Effector memory CD8-positive, alpha-beta T cell (primary cell): ENCODE measurements at places on chromosomes 4 and X.

DNA sequence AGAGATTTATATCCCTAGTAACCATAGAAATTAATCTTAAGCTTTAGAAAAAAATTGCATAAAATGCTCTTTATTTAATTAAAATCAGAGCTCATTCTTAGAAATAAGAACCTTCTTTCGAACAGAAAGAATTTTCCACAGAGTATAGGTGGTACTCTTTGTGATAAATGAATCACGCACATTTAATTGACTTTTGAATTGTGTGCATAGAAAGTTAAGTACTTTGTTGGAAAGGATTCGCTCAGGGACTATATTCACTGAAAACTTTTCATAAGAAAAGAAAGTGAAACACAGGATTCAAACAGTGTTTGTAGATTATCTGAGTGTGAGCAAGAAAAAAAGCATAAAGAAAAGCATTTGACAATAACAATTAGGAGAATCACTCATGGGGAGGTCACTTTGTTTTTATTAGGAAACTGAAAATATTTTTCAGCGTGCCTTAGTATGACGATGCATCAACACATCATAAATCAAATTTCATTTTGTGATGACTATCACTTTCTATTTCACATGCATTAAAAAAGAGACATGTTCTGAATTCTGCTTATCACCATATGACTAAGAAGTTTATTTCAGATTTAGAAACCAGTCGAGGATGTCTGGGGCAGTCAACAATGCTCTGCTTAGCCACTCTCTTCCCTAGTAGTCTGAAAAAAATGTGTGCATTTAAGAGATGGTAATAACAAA, 49.5 kb downstream of the STX18 start:
- DNase-seq = no peak

- DNase-seq = no peak
Measured at GRCh38 chrX:30824275-30824674, 64.8 kb downstream of the TAB3 start.

- DNase-seq = no peak
Measured at GRCh38 chrX:144627947-144628346, 619.4 kb upstream of the SPANXN1 start.

DNA sequence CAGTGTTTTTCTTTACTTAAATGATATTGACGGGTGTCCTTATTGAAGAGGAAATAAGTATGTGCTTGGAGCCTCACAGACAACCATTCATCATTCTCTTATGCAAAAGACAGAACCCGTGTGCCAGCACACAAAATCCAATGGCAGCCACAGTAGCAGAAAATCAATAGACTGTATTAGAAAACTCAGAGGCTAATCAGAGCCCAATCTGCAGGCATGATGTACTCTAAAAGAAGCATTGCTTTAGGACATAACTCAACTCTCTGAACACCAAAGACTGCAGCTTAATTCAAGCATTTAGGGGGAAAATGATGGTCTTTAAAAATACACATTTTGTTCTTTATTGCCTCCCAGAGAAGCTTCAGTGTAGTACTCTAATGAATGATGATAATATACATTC, 476.9 kb downstream of the PDHA2 start:
- no peak for DNase-seq

DNA sequence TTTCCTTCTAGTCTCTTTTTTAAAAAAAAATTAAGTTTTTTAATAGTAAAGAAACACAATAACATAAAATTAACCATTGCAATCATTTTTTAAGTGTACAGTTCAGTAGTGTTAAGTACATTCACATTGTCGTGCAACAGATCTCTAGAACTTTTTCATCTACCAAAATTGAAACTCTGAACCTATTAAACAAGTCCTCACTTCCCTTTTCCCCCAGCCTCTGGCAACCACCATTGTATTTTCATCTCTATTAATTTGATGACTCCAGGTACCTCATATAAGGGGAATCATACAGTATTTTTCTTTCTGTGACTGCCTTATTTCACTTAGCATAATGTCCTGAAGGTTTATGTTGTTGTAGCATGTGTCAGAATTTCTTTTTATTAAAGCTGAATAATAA, 31.8 kb downstream of the MSL3 start:
- no peak for DNase-seq

DNA sequence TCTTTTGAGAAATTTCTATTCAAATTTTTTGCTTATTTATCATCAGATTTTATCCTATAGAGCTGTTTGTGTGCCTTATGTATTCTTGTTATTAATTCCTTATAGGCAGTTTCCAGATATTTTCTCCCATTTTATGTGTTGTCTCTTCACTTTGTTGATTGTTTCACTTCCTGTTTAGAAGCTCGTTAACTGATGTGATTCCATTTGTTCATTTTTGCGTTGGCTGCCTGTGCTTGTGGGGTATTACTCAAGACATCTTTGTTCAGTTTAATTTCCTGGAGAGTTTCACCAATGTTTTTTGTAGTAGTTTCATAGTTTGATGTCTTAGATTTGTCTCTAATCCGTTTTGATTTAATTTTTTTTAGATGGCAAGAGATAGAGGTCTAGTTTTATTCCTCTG, 14.6 kb downstream of the ZNF718 start:
- no peak for DNase-seq

GRCh38 chr4:175560604-175561003, 251.5 kb downstream of the GPM6A start:
- no peak for DNase-seq

GRCh38 chr4:4395371-4395770, 8.5 kb downstream of the NSG1 start:
- DNase-seq = no peak

DNA sequence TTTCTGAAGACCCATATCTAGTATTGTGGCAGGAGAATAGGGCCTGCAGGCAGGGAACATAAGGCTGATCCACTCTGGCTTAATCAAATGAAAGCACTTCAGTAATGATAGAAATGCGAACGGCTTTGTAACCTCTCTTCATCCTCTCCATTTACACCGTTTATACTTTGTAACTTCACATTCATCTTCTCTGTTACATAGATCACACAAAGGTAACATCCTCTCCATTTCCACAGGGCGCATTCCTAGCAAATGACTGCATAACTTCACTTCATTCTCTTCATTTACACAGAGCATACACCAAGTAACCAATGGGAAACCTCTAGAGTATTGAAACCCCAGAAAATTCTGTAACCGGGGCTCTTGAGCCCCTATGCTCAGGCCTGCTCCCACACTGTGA, 65.5 kb upstream of the SLC34A2 start:
- no peak for DNase-seq

DNA sequence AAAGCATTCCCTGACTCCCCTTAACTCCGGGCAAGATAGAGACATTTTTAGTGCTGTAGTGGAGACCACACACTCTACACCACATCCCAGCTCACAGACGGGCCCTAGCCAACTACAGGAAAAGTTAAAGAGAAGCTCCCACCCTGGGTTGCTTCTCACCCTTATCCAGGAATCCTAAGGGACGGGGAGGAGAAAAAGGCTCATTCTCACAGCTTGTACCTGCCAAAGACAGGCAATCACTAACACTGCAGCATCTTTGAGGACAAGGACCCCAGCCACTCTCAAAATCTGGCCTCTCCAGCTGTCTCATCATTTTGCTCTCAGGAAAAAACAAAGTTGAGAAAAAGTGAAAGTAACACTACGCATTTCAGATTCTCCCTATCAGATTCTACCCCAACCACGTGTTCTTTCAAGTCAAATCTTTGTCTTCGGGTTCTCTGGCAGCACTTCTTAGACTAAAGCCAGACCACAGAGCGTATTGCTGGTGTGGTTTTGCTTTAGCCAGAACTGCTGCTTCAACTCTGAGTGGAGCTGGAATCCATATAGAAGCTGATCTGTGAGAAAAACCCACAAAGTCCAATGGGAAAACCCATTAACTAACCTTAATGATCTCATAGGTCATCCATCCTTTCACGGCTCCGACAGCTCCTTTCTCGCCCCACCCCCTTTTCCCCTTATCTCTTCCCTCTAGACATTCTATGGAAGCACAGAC, 605.9 kb upstream of the DIPK2B start:
- DNase-seq = peak; percentile 32

DNA sequence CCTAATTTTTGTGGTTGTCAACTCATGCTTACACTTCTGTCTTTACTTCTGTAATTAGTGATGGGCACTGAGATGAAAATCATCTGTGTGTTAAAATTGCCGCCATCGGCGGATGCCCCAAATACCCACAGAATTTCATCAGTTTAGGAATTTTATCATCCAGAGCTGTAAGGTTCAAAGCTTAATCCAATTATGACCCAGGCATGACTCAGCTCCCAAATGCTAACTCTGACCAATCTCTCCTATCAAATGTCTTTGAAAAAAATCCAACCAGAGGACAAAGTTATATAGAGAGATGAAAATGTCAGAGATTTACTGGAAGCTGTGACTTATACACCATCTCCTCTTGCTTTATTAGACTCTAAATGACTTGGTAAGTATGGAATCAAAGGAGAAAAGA, 1048.7 kb upstream of the PRKX start:
- DNase-seq = no peak

DNA sequence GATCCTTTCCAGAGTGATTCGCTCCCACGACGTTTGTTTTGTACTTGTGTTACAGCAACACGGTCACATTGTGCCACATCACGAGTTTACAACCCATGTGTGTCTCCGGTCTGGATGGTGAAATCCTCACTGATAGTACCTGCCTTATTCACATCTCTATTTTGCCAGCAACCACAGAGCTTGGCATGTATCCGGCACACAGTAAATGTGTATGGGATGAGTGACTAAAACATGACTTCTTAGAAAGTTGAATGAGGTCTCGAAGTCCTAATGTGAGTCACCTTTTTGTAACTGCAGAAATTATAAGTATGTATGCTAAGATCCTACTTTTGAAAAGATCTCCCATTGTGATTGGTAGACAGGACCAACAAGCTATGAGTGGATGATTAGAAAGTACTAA, 7.5 kb downstream of the STOX2 start:
- DNase-seq = no peak

- no peak for DNase-seq
Measured at GRCh38 chrX:1210844-1211243, 1.6 kb downstream of the CRLF2 start.

- DNase-seq = no peak
Measured at GRCh38 chr4:89369581-89369980, 62.0 kb upstream of the GPRIN3 start.

GRCh38 chrX:101232316-101232715, 12.7 kb downstream of the DRP2 start:
- DNase-seq = no peak

- DNase-seq = no peak
Measured at GRCh38 chr4:74097631-74098426, 1.2 kb downstream of the CXCL2 start.

DNA sequence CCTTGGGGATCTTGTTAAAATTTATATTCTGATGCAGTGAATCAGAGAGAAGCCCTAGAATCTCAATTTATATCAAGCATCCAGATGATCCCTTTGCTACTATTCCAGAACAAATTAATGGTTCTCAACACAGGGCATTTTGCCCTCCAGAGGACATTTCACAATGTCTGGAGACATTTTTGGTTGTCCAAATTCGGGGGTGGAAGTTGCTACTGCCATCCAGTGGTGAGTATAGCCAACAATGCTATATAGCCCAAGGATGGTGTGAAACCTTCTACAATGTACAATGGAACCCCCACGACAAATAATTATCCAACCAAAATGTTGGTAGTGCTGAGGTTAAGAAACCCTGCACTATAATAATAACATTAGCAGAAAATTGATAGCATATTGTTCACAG, 2440.0 kb downstream of the PCDH7 start:
- no peak for DNase-seq

DNA sequence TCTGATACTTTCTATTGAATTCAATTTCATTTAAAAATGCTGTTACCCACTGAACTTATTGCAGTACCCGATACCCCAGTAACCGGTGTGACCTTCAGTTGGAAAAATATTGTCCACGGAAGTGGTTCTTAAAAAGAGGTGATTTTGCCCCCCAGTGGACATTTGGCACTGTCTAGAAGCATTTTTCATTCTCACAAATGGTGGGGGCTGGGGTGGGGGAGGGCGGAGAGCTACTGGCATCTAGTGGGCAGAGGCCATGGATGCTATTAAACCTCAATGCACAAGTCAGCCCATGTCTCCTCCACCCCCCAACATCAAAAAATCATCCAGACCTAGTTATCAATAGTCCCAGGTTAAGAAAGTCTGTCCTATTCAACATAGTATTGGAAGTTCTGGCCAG, 19.6 kb upstream of the CHM start:
- DNase-seq = no peak

GRCh38 chrX:121641560-121641959, 594.1 kb downstream of the GLUD2 start:
- no peak for DNase-seq

DNA sequence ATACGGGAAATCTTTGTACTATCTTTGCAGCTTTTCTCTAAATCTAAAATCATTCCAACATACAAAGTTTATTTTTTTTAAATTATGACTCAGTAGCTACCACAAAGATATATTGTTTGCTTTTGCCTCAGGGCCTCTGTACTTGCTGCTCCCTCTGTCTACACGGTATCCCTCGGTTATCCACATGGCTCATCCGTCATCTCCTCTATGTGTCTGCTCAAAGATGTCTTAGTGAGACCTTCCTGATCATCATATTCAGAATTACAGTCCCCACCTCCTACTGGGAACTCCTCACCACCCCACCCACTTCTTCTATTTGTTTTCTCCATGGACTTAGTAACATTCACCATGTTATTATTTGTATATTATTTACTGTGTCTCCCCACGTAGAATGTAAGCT, 107.8 kb downstream of the PARM1 start:
- DNase-seq = no peak

DNA sequence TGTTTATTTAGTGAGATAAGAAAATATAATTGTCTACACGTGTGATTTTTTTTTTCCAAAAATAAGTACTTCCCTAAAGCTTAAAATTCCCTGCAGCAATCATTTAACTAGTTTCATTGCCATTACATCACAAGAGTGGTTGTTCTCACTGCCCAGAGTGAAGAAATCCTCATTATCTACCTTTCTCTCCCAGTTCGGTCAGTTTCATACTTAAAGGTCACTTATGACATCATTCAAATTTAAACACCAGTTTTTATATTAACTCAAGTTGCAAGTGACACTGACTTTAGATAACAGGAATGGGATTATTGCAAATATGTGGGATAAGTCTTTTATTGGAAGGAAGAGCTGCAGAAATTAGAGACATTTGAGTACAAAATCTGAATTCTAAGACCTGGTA, 1699.8 kb upstream of the IGFBP7 start:
- DNase-seq = no peak

- peak; percentile 2 for DNase-seq
Measured at GRCh38 chrX:111041018-111041462, 55.0 kb upstream of the PAK3 start.

- DNase-seq = no peak
Measured at GRCh38 chr4:122823476-122823875, 3.2 kb upstream of the FGF2 start.

GRCh38 chrX:48538641-48539344, 721 bp upstream of the TBC1D25 start:
- DNase-seq = no peak

- no peak for DNase-seq
Measured at GRCh38 chr4:104870495-104871233, 276.0 kb upstream of the TET2 start.

GRCh38 chr4:147174591-147174990, 228.9 kb upstream of the TTC29 start:
- DNase-seq = no peak

GRCh38 chr4:188714907-188715306, 575.7 kb downstream of the TRIML1 start:
- no peak for DNase-seq
